ENCODE measurements at places on chromosomes 5 and 9.

DNA sequence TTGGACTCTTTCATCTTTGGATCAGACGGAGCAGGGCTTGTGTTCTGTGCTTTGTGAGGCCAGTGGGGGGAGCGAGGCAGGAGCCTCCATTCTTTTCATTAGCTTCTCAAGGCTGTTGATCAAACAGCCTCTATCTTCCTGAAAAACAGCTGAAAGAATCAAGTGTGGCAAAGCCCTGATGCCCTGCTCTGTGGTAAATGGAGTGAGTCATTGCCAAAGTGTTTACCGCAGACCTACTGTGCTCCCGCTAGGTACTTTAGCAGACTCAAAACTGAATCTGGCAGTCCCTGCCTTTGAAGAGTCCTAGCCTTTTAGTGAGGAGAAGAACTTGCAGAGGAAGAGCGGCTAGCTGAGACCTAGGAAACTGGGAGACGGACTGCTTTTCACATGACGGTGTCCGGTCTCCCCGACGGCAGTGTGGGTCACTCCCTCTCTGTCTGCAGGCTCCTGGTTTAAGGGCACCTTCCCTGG, 3.3 kb downstream of the ANKRD33B start:
- peak; percentile 15 for DNase-seq

DNA sequence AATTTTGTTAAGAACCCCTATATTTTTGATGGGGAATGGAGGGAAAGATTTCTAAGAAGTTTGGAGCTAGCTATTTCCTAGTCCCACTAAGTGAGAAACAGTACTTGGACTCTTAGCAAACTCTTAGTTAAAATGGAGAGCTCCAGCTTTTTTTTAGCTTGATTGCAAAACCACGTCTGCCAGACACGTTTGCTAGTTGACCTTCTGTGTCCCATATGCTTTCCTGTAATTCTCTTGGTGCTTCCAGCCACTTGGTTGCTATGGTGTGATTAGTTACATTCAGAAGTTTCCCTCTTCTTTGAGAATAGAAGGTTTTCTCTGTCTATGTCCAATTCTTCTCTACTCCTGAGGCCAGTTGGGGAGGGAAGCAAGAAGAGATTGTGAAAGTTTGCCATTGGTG, 417.0 kb upstream of the TLE4 start:
- no peak for DNase-seq

GRCh38 chr9:127735530-127736185, 564 bp upstream of the TOR2A start:
- DNase-seq: no peak

DNA sequence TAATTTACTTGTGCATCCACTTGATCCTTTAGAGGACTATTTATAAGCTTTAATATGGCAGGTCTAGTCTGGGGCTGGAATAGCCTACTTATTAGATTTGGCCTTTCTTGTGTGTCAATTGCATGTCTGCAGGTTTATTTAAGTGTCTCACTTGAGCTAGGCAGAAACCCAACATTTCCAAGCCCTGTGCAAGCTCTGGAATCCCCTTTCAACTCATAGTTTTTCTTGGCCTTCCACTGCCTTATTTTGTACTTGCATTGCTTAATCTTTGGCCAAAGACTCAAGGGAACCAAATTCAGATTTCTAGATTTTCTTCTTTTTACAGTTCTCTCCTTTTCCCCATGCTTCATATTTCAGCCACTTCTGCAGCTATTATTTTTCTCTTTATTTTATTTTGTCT, 102.4 kb upstream of the RFX3 start:
- DNase-seq: no peak

DNA sequence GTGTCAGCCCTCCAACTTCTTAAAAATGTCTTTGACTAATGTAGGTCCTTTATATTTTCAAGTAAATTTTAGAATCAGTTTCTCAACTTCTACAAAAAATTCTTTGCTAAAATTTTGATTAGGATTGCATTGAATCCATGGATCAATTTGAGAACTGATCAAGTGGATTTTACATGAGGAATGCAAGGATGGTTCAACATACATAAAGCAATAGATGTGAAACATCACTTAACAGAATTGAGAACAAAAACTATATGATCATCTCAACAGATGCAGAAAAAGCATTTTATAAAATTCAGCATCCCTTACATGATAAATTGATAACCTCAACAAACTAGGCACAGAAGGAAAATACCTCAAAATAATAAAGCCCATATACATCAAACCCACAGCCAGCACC, 190.8 kb downstream of the AUH start:
- no peak for DNase-seq

- DNase-seq: no peak
Observed at GRCh38 chr9:113742878-113743277, 133.2 kb upstream of the ZNF618 start.

GRCh38 chr5:167533814-167534795, 757.3 kb upstream of the WWC1 start:
- DNase-seq: no peak

DNA sequence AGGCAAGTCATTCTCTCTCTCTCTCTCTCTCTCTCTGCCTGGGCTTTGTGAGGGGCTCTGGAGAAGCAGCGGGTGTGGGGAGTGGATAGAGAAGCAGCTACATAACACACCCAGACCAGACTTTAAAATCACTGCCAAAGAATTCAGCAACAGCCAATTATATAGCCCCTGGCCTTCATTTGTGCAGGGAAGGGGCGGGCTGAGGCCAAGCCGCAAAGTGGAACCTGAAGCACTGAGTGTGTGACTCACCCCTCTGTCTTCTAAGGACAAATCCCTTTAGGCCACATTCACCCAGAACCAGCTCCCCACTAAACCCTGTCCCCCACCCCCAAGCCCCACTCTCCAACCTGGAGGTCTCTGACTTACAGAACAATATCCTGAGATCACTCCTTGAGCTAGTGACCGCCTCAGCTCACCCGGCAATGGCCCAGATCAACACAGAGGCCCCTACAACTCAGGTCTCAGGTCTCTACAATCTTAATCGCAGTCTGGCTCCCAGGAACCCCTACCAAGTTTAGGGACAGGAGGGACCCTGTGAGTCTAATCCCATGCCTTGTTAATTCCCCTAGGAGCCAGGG, 6.0 kb downstream of the B4GALT1 start:
- peak; percentile 81 for DNase-seq

DNA sequence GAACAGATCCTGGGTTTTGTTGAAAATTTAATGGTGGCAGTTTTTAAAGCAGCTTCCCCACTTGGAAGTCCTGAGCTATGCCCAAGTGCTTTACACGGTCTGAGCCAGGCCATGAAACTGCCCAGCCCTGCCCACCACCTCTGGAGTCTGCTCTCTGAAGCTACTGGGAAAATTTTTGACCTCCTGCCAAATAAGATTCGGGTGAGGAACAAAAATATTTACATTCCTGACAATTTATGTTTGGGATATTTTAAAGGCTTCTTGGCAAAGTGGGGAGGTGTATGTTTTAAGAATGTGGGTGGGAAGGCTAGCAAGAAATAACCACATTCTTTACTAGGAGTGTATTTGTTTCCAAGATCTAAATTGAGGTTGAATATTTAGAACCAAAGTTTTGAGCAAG, 50.0 kb downstream of the HACD4 start:
- no peak for DNase-seq

DNA sequence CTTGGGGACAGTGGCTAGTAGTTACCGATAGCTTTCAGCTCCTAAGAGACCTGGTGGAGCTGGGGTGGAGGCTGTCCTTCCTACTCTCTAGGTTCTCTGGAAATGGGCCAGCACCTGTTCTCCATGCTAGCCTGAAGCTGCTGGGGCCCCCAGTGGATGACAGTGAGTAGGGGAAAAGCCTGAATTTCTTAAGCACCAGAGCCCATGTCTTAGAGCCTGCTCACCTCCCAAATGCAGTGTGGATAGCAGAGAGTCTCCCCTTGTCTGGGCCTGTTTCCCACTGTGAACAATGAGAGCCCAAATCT, 105.8 kb downstream of the DAB2IP start:
- no peak for DNase-seq

DNA sequence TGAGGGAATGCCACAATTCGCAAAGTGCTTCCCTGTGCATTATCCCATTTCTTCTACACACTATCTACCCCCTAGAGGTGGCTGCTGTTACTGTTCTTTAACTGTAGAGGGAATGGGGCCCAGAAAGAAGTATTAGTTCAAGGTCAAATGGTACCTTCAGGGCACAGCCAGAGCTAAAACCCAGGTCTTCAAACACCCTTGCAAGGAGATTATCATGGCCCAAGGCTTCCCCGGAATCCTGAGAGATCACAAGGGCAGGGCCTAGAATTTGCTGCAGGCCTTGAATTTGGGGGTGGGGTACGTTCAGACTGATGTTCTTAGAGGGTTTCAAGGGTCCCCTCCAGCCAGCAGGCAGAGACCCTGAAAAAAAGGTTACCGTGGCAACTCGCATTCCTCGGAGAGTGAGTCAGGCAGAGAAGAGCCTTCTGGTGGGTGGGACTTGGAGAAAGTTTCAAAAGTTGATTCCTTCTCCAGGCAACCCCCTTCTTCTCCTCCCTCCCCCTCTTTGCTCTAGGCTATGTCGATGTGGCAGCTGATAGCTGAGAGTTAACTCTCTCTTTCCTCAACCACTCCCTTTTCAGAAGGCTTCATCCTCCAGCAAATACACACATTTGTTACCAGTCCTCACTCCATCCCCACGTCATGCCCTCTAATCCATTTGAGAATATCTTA, 1.9 kb downstream of the SPARC start:
- DNase-seq: no peak

DNA sequence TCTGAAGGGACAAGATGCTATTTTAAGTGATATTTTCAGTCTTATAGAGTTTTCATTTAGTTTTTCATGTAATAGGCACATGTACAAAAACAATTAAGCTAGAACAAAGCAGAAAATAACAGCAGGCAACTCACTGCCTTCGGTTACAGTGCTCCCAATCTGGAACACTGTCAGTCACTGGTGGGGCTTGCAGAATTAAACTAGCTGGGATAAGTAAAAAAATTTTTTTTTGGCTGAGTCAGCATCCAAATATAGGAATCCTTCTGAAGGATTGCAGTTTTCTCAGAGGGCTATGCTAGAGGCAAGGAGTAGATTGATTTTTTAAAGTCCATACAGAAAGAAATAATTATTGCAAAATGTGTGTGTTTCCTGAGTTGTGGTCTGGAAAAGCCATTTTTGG, 250.2 kb upstream of the RFX3 start:
- no peak for DNase-seq

DNA sequence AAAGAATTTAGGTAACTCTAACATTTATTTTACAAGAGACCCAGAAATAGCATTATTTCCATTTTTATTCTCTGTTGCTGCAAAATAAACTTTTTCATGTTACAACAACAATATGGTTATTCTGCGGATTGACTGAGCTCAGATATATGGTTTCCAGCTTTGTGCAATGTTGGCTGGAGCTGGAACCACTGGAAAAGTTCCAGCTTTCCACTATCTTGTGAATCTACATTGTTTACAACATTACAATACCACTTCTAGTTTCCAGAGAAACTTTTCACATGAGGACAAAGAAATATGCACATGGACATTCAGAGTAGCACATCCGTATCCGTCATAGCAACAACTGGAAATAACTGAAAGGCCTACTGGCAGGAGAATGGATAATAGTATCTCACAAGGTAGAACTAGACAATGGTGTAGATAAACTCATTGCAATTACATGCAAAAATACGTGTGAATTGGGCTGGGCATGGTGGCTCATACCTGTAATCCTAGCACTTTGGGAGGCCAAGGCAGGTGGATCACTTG, 436.1 kb upstream of the ADAMTS16 start:
- no peak for DNase-seq

- DNase-seq: no peak
Observed at GRCh38 chr9:113844466-113844865, 31.6 kb upstream of the ZNF618 start.

- no peak for DNase-seq
Observed at GRCh38 chr5:177557041-177557647, 2.8 kb upstream of the FAM193B start.

- DNase-seq: no peak
Observed at GRCh38 chr9:77512876-77513275, 135.2 kb downstream of the GNA14 start.

GRCh38 chr9:133276001-133276884, 1.2 kb upstream of the ABO start:
- no peak for DNase-seq

DNA sequence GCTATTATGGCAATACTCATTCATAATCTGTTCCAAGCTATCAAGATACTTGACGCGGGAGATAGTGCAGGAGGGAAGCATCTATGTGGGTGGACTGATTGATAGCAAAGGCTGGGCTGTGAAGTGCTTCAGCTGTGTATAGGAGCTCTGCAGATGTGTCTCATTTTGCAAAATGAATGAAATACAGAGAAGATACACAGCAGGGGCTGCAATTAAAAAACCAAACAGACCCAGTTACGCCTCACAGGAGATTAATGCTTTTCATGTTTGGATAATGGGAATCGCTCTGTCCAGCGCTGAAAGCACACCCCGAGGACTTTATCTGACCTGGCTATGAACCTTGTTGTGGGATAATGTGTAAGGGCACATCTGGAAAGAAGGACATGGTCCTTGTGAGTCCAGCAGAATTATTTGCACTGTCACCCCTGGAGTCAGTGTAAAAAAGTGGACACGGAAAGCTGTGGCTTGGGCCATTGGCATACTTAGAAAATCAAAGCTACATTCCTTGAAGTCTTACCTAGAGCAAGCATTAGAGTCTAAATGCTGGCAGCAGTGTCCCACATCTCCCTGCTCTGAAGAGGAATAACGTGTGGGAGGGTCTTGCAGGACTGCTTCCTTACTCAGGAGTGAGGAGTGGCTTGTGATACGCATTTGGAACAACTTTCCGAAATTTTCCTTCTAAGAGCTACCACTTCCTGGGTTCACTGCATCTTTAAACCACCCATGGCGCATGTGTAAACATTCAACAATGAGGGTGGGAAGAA, 2.6 kb downstream of the SH3RF2 start:
- DNase-seq: no peak

DNA sequence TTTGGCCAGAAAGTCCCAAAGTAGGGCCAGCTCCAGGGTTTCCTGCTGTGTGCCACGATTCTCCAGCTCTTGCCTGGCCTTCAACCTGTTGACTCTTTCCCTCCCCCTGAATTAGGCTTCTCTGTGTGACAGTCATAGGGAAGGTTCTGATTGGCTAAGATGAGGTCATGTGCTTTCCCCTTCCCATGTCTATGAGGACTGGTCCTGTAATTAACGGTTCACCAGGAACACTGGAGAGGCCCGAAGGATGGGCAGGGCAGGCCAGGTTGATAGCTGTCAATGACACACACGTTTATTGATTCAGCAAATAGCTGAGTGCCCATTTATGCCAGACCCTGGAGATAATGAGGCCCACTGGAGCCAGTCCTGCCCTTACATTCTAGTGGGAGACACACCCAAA, 9.0 kb upstream of the PRR7 start:
- no peak for DNase-seq

GRCh38 chr9:72665421-72665820, 144.0 kb downstream of the TMC1 start:
- DNase-seq: no peak

GRCh38 chr5:14242871-14243383, 99.8 kb downstream of the TRIO start:
- no peak for DNase-seq

DNA sequence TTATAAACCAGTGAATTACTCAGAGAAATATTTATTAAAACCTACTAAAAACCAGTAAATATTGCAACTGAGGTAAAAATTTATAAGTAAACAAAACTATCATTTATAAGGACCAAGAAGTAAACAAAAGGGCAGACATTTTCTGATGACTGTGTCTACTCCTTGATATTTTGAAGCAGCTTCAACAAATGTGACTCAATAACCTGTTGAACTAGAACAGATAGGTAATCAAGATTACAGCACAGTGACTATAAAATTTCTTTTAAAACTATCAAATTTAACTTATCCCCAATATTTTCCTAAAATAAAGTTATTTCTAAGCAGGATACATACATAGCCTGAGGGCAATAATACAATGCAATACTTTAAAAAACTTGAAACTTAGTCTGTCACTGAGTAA, 12.8 kb downstream of the ANKRA2 start:
- no peak for DNase-seq

- no peak for DNase-seq
Observed at GRCh38 chr5:54173251-54173650, 137.1 kb downstream of the ARL15 start.
